ENCODE measurements at places on chromosomes 2 and 18.

GRCh38 chr2:171478345-171478744 is 43.9 kb upstream of the CYBRD1 start:
- no peak for DNase-seq

DNA sequence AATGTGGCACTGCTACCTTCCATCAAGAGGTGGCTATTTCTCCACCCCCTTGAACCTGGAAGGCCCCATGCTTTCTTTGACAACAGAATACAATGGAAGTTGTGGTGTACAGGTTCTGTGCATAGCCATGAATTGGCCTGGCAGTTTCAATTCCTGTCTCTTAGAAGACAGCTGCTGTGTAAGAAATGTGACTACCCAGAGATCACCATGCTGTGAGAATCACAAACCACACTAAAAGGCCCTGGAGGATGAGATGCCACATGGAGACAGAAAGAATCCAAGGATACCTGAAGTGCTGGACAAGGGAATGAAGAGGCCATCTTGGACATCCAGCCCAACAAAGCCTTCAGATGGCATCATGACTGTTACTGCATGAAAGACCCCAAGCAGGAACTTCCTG is 47.7 kb upstream of the EHBP1 start:
- DNase-seq, result no peak

DNA sequence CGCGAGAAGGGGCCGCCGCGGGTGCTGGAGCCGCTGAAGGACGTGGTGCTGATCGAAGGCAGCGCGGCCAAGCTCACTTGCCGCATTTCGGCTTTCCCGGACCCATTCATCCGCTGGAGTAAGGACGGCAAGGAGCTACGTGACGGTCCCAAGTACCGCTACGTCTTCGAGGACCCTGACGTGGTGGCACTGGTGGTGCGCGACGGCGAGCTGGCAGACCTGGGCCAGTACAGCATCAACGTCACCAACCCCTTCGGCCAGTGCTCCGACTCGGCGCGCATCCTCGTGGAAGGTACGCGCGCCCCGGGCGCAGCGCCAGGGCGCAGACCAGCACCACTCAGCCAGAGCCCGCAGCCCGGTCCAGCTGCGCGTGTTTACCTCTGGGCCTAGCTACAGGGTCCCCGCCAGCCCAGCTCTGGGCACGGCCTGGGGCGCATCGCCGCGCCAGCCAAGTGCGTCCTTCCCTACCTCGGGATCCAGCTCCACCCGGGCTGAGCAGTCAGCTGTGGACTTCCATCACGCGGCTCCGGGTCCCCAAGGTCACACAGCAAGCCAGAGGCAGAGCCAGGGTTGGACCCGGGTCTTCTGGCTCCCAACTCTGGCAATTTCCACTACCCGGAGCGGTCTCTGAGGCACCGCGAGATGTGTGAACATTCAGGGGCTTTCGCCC is 1.7 kb upstream of the GMPPA start:
- DNase-seq, result peak; percentile 47

DNA sequence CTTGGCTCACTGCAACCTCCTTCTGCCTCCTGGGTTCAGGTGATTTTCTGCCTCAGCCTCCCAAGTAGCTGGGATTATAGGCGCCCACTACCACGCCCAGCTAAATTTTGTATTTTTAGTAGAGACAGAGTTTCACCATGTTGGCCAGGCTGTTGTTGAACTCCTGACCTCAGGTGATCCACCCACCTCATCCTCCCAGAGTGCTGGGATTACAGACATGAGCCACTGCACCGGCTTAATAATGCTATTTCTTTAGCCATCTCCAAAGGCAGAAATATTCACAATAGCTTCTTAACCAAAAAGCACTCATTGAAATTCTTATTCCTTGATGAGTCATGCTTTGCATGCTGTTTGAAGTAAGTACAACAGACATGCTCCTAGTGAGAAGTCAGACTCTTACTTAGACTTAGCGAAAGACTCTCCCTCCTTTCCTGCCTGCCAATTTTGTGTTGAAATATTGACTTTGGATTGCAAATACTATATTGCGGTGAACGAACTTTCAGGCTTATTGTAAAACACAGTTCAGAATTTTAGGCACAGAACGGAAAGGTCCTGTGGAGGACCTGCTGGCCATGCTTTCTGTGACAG is 4.4 kb downstream of the ACTR3 start:
- DNase-seq, result no peak

GRCh38 chr2:28652217-28652616 is 99.4 kb upstream of the PPP1CB start:
- no peak for DNase-seq

- no peak for DNase-seq
Observed at GRCh38 chr2:160052531-160052930, 9.9 kb downstream of the PLA2R1 start.

DNA sequence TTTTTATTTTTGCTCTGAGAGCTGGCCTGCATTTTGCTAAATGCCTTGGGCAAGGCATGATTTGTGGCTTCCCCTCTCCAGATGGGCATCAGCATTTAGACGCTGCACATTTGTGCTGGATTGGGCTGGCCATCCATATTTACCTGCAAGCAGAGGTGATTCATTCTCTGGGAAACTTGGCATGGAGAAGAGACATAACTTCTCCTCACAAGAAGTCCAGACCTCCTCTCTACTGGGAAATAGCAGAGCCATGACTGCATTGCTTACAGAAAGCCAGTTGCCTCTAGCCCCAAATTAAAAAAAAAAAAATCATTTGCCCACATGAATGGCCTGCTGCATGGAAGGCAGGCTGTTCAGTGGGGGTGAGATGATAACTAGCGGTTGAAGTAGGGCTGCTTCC is 120.1 kb downstream of the ACTR3 start:
- DNase-seq, result no peak

Measured in WTC11 (cell line).